Renal pelvis (tissue), 12 donors: ENCODE measurements at places on chromosomes 11 and 22. TPM values are rescaled to one million over a fixed set of nuclear protein-coding genes. Genes with fewer than 3 reads are reported as not detected.
A peak's percentile ranks its signal among the peaks of the same experiment; 100 is the strongest.

DNA sequence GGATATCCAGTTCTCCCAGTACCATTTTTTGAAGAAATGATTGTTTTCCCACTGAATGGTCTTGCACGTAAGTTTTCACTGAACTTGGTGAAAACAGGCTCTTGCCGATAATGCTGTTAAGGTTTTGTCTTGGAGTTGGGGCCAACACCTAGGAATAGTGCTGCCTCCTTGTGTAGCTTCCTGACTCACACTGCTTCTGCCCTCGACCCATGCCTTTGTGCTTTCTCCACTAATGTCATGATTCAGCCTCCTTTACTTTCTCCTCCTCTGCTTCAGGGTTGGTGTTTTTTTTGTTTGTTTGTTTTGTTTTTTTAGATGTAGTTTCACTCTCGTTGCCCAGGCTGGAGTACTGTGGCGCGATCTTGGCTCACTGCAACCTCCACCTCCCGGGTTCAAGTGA, 30.2 kb downstream of the SLC5A1 start:
- DNase-seq = no peak

- peak; percentile 52 for DNase-seq
Observed at GRCh38 chr11:126282361-126282735, 545 bp upstream of the TIRAP start.

GRCh38 chr11:64826578-64827450, 16.5 kb upstream of the MEN1 start:
- DNase-seq = no peak

- DNase-seq = no peak
Observed at GRCh38 chr11:72631806-72632731, 42.2 kb downstream of the PDE2A start.

- no peak for DNase-seq
Observed at GRCh38 chr11:95387325-95387724, 156.3 kb upstream of the SESN3 start.

- no peak for DNase-seq
Observed at GRCh38 chr11:17219016-17219415, 11.2 kb upstream of the PIK3C2A start.

DNA sequence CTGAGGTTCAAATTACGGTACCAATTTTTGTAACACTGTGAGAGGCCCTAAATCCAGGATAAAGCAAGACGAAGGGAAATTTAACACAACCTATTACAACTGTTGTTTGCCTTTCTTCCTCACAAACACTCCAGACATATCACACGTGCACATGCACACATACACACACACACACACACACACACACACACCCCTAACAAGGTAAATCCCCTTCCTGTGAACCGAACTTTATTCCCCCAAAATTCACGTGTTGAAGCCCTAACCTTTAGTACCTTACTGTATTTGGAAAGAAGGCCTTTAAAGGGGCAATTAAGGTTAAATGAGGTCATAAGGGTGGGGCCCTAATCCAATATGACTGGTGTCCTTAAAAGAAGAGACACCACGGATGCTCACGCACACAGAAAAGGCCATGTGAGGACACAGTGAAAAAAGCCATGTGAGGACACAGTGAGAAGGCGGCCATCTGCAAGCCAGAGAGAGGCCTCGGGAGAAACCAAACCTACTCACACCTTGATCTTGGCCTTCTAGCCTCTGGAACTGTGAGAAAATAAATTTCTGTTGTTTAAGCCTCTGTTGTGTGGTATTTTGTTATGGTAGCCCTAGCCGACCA, 1.8 kb downstream of the SERGEF start:
- no peak for DNase-seq

- no peak for DNase-seq
Observed at GRCh38 chr11:326592-326841, 5.9 kb upstream of the IFITM3 start.

DNA sequence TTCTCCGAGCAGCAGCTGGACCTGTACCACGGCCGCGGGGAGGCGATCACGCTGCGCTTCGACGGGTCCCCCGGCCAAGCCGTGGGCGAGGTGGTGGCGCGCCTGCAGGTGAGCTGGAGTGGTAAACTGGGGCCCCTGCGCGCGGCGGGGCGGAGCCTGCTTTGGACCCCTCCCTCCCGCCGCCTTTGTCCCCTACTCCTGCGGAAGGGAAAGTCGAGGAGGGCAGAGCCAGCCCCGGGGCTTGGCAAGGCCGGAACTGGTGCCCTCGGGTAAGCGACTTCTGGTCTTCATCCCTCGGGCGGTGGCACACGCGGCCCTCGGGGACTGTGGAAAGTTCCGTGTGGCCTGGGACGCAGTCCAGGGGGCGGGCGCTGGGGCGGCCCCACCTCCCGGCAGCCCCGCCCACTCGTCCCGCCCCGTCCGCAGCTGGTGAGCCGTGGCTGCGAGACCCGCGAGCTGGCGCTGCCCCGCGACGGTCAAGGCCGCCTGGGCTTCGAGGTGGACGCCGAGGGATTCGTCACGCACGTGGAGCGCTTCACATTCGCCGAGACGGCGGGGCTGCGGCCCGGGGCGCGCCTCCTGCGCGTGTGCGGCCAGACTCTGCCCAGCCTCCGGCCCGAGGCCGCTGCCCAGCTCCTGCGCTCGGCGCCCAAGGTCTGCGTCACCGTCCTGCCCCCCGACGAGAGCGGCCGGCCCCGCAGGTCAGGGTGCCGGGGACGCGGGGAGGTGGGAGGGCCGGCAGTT, 9.2 kb downstream of the SIPA1 start:
- no peak for DNase-seq

ELFN2 gene
- polyA plus RNA-seq = 1.5 TPM

MMP8 gene
- polyA plus RNA-seq = not detected

MMP11 gene
- 15.3 TPM for polyA plus RNA-seq
